GOT3 (cell line): ENCODE measurements at places on chromosomes 11 and 22.

- DNase-seq: no peak
Observed at GRCh38 chr11:33737362-33737821, 1.2 kb upstream of the CD59 start.

GRCh38 chr22:24450610-24451009, 23.2 kb downstream of the ADORA2A start:
- no peak for DNase-seq

- DNase-seq: no peak
Observed at GRCh38 chr11:58134151-58134550, 8.8 kb upstream of the OR9I1 start.

- DNase-seq: no peak
Observed at GRCh38 chr11:65637794-65638419, at the start of gene SIPA1. Gene SIPA1 (plus strand): TSS chr11:65638101. CDS start chr11:65640922, 2,821 bp downstream.

- DNase-seq: peak; percentile 34
Observed at GRCh38 chr22:37525073-37525745, 6.0 kb upstream of the CARD10 start.

DNA sequence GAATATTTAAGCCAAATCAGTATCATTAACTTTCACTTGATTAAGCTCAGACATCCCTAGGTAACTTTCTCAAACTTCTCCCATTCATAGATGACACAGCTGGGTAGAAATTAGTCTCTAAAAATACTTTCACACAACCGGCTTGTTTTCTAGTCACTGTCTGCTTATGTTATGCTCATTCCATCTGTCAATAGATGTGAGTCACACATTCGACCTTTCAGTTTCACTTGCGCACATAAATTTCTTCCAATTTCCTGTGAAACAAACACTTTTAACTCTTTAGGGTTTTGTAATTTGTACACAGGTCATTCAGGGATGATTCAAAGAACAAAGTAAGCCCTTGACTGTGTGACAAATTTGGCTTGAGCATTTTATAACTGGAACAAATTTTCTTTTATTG, 723.0 kb downstream of the KCNA4 start:
- no peak for DNase-seq

GRCh38 chr11:92576315-92576714, 351.7 kb downstream of the FAT3 start:
- DNase-seq: no peak

- no peak for DNase-seq
Observed at GRCh38 chr22:17917490-17917983, 106.8 kb downstream of the MICAL3 start.

GRCh38 chr11:34928960-34929680, 12.7 kb downstream of the PDHX start:
- no peak for DNase-seq

GRCh38 chr22:22847241-22847640, 40.4 kb upstream of the IGLL5 start:
- no peak for DNase-seq

- DNase-seq: no peak
Observed at GRCh38 chr11:14312736-14313438, 46.1 kb downstream of the RRAS2 start.

DNA sequence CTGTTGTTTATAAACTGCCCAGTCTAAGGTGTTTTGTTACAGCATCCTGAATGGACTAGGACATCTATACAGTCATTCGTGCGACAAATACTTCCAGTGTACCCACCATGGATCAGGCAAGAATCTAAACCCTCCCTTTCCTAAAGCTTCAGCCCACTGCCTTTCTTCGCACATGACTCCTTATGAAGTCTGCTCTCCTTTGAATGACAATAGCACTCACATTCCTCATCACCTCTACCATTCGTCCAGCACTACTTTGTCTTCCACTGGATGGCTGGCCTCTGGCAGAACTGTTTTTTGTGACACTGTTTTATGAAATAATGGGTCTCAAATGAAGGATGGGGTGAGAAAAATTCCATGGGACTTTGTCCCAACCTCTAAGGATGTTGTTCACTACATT, 89.8 kb upstream of the LIN7C start:
- DNase-seq: no peak

DNA sequence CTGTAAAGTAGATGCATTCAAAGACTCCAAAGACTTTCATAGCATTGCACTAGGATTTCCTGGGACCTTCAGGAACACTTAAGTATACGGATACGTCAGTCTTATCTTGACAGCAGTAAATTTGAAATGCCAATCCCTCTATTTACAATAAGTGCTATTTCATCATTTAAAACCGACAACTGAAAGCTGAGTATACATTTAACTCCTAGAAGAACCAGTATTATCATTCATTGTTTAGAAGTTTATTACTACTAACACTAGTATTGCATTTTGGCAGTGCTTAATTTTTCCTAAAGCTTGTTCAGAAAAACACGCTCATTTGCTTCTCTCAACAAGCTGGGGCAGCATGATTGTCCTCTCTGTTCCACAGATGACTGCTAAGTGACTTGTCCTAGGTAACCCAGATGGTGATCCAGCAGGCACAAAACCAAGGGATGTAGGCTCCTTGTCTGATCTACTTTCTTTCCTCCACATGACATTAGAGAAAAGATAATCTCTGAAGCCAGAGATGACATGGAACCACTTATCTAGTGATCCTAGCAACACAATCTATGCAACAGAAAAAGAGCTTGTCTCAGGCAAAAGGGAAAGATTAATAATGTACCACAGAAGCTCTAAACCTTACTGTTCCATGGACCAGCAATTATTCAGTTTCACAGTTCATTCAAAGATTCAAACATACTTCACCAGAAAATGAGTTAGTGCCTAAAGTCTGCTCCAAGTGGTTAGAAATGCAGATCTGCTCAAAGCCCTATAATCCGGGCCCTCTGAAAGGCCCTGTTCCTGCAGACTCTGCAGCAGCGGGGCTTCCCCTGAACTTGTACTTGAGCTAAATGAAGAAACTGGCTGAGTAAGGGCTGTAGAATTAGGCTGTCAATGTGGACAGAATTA, 5.2 kb downstream of the MAML2 start:
- no peak for DNase-seq

- no peak for DNase-seq
Observed at GRCh38 chr22:45804986-45805325, 133.3 kb downstream of the ATXN10 start.

DNA sequence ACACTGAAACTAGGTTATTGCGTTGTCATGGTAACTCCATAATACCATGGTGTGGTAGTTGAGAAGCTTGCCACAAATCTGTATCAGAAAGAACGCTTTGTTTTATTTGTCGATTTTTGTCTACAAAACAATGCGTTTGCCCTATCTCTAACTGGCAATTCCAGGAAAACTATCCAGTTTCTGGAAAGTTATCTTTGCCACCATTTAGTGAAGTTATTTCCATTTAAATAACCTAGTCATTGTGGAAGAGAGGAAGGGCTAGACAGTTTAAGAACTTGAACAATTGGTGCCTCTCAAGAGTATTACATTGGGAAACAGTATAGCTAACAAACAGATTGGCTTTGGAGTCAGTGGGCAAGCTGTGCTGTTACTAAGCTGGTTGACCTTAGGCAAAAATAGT, 7.9 kb downstream of the HSD17B12 start:
- DNase-seq: no peak

- no peak for DNase-seq
Observed at GRCh38 chr11:120903686-120904085, 120.2 kb upstream of the TBCEL start.

DNA sequence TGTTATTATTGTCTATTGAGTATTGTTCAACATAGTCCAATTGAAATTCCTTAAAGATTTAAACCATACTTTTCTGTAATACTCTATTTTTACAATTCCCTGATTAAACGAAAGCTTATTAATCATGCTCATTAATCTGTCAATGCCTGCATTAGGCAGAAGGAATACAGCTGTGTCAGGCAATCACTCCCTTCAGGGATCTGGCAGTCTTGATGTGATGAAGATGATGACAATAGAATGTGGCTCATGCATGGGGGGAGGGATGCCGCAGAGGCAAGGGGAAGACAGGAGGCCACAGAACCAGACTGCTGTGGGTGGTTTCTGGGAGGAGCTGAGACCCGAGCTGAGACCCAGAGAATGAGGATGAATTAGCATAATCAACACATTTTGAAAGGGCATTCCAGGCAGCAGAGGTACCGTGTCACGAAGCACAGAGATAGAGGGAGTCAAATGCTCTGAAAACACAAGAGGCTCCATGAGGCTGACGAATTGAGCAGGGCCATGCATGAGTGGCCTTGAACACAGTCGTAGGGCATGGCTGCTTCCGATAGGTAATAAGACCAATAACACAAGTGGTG, 1075.5 kb downstream of the OPCML start:
- DNase-seq: no peak

GRCh38 chr11:79374727-79375126, 66.1 kb downstream of the TENM4 start:
- no peak for DNase-seq

DNA sequence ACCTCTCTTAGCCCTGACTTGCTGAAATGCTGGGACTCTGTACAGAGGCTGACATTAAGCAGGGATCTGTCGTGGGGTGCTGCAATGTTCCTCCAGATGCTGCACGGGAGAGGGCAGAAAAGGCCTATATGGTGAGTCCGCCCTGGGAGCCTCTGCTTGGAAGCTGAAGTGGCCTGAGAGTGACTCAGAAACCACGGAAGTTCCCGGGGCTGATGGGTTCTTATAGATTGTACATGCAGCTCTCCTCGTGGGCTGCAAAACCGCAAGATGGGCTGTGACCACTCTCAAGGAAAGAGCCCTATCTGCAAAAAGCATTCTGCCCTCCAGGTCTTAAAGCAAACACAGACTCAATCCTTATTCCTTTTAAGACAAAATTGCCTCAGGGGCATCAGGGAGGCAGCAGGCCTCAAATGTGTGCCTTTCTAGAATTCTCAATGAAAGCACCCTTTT, 5.8 kb upstream of the SLC43A3 start:
- no peak for DNase-seq

DNA sequence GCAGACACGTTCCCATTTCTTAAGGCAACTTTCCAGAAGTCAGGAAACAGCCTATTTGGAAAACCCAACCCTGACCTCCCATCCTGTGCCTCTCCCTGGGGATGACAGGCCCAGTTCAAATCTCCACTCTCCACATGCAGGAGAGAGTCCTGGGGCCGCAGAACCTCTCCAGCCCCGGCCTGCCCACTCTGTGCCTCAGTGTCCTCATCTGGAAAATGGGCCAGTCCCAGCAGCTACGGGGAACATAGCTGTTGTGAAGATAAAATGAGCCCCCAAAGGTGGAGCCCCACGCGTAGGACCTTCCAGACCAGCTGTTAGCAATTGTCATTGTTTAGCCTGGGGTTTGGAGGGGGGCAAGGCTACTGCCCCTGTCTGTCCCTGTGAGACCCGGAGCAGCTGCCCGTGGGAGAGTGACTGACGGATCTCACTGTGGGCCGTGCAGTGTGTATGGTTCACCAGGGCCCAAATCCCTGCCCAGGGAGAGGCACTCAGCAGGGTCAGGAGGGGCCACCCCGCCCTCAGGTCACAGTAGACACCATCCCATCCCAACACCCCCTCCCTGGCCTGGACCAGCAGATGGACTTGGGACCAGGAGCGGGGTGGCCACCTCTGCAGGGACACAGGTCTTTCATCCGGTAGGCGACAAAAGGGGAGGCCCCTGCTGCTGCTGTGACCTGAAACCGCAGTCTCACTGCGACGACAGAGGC, 145.9 kb downstream of the CTTN start:
- no peak for DNase-seq

DNA sequence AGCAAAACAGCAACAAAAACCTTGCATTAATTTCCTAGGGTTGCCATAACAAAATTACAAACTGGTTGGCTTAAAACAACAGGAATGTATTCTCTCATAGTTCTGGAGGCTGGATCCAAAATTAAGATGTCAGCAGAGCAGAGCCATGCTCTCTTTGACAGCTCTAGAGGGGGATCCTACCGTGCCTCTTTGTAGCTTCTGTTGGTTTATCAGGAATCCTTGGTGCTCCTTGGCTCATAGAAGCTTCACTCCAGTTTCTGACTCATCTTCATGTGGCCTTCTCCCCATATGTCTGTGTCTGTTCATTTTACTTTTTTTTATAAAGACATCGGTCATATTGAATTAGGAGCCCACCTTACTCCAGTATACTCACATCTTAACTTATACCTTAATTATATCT, 90.5 kb upstream of the POU2AF2 start:
- no peak for DNase-seq

GRCh38 chr22:21632237-21632895, at the start of gene CCDC116:
Gene CCDC116 (plus strand): TSS chr22:21632760. CDS start chr22:21633182, 422 bp downstream.
- DNase-seq: no peak

- DNase-seq: no peak
Observed at GRCh38 chr11:107740271-107740670, 28.4 kb upstream of the SLN start.

DNA sequence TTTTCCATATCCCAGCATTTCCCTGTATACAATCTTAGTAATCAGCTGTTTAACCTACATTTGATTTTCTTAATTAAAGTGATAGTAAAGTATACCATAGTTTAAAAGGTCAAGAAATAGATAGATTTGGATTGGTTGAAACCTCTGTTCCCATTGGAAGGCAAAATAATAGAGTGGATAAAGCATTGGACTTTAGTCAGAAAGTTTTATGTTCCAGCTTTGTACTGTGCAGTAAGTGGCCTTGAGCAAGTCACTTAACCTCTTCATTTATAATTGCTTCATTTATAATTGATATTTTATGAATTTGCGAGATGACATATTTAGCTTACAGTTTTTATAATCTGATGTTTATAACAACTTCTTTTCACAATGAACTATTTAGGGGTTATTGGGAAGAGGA, 3.6 kb downstream of the ZFP91 start:
- no peak for DNase-seq

GRCh38 chr11:79441461-79441875, 638 bp upstream of the TENM4 start:
- DNase-seq: no peak

DNA sequence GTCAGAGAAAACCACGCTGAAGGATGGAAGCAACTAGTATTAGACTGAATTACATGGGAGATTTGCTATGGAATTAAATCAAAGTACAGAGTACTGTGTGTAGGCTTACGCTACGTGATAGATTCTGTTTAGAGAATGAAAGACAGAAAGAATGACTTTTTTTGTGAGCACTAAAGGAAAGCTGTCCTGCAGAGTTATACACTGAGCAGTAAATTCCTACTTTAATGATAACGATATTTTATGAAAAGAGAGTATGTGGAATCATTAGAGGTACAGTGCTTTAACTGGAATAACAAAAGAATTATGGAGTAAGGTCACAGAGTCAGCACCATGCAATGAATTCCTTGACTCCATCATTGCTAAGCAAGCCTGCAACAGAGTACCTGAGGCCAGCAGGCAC, 295.3 kb upstream of the SYN3 start:
- no peak for DNase-seq
